ENCODE measurements at places on chromosomes 5 and 9. TPM values are rescaled to one million over a fixed set of nuclear protein-coding genes. Genes with fewer than 3 reads are reported as not detected.

ERCC8 gene
- 9.0 TPM for total RNA-seq

- no peaks in the 10 kb centered on the region for H3K4me1 ChIP-seq
- H3K27me3 ChIP-seq, result peaks cover 8% of the 10 kb centered on the region
- H3K4me3 ChIP-seq, result no peak overlapping the region
- no peaks in the 10 kb centered on the region for H3K36me3 ChIP-seq
- no peak overlapping the region for H3K27ac ChIP-seq
These were observed 151.2 kb downstream of the TTC39B start for GRCh38 chr9:15155826-15156225.

RNF183 gene
- 0.37 TPM for total RNA-seq

ZNF462 gene
- total RNA-seq, result 0.42 TPM

OCLN gene
- total RNA-seq, result 0.57 TPM

DNA sequence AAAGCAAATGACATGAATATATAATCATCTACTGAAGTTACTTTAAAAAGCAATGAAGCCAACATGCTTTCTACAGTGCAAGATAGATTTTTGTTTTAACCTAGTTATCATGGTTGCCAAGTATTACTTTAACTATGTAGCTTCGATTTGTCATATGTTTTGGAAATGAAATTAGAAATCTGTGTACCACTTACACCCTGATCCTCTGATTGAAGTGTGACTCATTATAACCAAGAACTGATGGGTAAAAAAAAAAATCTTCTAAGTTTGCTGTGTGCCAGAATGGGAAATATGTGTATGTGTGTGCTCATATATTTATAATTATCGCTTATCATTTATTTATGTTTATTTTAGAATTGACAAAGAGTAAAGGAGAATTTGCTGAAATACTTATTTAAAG lies 9.1 kb upstream of the CDC42SE2 start:
- peaks cover 25% of the 10 kb centered on the region for H3K36me3 ChIP-seq
- peak overlapping the region; percentile 84 for H3K4me3 ChIP-seq
- no peaks in the 10 kb centered on the region for H3K27me3 ChIP-seq
- no peak for DNase-seq
- peaks cover 81% of the 10 kb centered on the region for H3K4me1 ChIP-seq

- H3K27me3 ChIP-seq, result peaks cover 37% of the 10 kb centered on the region
- no peak overlapping the region for H3K4me3 ChIP-seq
- no peak overlapping the region for H3K27ac ChIP-seq
- H3K36me3 ChIP-seq, result no peaks in the 10 kb centered on the region
- no peak for DNase-seq
These were observed 80.0 kb upstream of the TNC start for GRCh38 chr9:115198001-115198400.

- peak within 1 kb of the TSS; percentile 71 for H3K27ac ChIP-seq
- peaks cover 26% of the 10 kb centered on the region for H3K4me1 ChIP-seq
- DNase-seq, result peak; percentile 79
- no peaks in the 10 kb centered on the region for H3K27me3 ChIP-seq
These were observed at the start of gene HACD4 for GRCh38 chr9:21031091-21031807. TSS of gene HACD4 (minus strand) at chr9:21031640. CDS start at chr9:21031590, 50 bp downstream.

PCDHB15 gene
- not detected for total RNA-seq

RHOBTB3 gene
- total RNA-seq, result 3.5 TPM

- no peaks in the 10 kb centered on the region for H3K36me3 ChIP-seq
- no peak overlapping the region for H3K4me3 ChIP-seq
- H3K4me1 ChIP-seq, result peaks cover 26% of the 10 kb centered on the region
- H3K27ac ChIP-seq, result no peak overlapping the region
- peaks cover 3% of the 10 kb centered on the region for H3K27me3 ChIP-seq
These were observed 13.0 kb downstream of the CDHR2 start for GRCh38 chr5:176562189-176562588.

PCDHB5 gene
- total RNA-seq, result not detected

LCN10 gene
- total RNA-seq, result 1.2 TPM

SH3RF2 gene
- total RNA-seq, result 0.63 TPM

DNA sequence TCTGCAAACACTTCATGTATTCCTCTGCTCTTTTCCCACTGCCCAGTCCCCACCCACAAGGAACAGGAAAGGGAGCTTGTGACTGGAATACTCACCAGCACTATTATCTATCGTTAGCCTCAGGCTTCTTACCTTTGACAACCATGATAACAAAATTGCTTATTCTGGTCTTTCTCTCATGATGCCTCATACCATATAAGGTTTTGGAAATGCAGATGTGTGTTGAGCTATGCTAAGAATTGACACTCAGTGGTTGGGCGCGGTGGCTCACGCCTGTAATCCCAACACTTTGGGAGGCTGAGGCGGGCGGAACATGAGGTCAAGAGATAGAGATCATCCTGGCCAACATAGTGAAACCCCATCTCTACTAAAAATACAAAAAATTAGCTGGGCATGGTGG lies 25.4 kb downstream of the SOX30 start:
- no peaks in the 10 kb centered on the region for H3K4me1 ChIP-seq
- DNase-seq, result no peak
- peaks cover 3% of the 10 kb centered on the region for H3K36me3 ChIP-seq

DNA sequence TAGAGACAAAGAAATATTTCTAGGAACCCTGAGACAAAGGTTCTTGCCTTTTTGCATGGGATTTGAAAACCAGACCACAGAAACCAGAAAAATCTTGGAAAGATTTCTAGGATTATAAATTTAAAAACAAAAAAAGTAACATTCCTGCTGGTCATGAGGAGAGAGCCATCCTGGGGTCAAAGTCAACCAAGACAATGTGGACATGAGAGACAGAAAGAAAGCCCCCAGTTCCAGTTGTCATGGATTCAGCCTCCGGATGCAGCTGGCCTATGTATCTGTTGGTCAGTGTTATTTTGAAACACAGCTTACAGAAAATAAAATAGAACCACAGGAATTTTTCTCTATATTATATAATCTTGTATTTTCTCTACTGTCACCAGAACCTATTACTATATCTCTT lies 24.4 kb upstream of the RGMB start:
- no peaks in the 10 kb centered on the region for H3K4me1 ChIP-seq
- H3K4me3 ChIP-seq, result no peak overlapping the region
- no peak overlapping the region for H3K27ac ChIP-seq
- H3K27me3 ChIP-seq, result peaks cover 10% of the 10 kb centered on the region
- DNase-seq, result no peak
